ENCODE measurements at places on chromosomes 11 and 22.

- no peak for DNase-seq
These were observed 29.4 kb upstream of the SMIM38 start for GRCh38 chr11:69126286-69126685.

DNA sequence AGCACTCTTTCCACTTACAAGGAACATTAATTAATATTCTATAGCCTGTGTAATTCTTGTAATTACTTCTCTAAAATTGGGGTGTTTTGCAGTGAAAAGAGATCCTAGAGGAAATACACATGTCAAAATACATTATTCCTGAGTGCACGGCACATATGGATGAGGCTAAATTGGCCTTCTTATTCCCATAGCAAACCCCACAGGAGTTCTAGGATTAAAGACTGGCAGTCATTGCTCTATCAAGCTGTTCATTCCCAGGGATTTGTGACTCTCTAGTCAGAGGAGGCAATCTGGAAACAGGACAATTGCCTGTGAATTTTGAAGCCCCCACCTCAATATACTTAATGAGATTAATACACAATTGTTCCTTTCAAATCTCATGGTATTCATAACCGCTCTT lies 145.9 kb upstream of the OPCML start:
- no peak for DNase-seq

GRCh38 chr11:2092956-2093412 lies 46.2 kb downstream of the IGF2 start:
- peak; percentile 38 for DNase-seq

DNA sequence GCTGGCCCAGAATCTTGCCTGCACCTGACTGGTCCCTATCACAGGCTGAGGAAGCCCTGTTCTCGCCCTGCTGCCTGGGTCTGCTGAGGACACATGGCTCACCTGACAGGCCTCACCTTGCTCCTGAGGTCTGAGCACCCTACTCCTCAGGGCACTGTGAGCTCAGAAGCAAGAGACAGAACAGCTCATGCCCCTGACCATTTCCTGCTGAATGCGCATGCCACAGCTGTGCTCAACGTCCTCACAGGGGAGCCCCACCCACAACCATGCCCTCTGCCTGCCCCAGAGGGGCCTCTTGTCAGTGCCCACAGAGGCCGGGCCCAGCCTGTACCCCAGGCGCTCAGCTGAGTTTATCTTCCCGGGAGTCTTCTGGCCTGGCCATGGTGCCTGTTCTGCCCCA lies 2.8 kb upstream of the TSPO start:
- DNase-seq: no peak

DNA sequence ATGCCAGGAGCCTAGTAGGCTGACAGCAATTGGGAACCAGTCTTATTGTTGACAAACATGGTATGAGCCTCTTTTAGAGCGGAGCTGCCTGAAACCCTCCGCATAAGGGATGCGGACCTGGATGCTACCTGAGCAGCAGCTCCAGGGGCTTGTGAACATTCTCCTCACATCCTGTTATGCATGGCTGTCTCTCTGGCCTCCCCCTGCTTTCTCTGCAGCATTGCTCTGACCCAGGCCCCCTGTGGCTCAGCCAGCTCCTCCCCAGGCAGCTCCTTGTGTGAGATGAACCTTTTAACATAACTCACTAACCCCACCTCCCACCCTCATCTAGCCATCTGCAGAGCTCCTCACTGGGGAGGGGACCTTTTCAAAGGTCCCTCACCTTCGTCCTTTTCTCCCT lies 6.0 kb downstream of the BMAL1 start:
- no peak for DNase-seq

All from stimulated activated CD8-positive, alpha-beta memory T cell treated with anti-CD3 and anti-CD28 coated beads, Interleukin-4, amount 100 ng/mL, for 1 hour (primary cell).